Stimulated activated CD4-positive, alpha-beta T cell treated with anti-CD3 and anti-CD28 coated beads, Interleukin-1b, Interleukin-23, amount 100 ng/mL, for 4 hours (primary cell): ENCODE measurements at places on chromosomes 3 and 15.

GRCh38 chr3:194387926-194388418 is 11.1 kb downstream of the GP5 start:
- no peak for DNase-seq

GRCh38 chr3:124234852-124235252 is 242.9 kb upstream of the ROPN1 start:
- DNase-seq: no peak

DNA sequence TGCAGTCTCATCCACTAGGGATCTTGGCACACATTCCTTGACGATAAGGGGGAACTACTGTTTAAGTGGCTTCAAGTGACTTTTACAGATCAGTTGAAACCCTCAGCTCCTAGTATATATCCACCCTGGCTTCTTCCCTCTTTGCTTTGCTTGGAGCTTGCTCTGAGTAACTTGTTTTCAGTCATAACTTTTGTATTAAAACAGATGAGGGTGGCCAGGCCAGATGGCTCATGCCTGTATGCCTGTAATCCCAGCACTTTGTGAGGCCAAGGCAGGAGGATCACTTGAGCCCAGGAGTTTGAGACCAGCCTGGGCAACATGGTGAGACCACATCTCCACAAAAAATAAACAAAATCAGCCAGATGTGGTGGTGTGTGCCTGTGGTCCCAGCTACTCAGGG is 42.4 kb downstream of the EOMES start:
- DNase-seq: no peak

- DNase-seq: no peak
These were observed 81.8 kb downstream of the PLSCR2 start for GRCh38 chr3:146387566-146387965.

GRCh38 chr3:101074518-101074917 is 81.3 kb upstream of the ABI3BP start:
- DNase-seq: no peak

DNA sequence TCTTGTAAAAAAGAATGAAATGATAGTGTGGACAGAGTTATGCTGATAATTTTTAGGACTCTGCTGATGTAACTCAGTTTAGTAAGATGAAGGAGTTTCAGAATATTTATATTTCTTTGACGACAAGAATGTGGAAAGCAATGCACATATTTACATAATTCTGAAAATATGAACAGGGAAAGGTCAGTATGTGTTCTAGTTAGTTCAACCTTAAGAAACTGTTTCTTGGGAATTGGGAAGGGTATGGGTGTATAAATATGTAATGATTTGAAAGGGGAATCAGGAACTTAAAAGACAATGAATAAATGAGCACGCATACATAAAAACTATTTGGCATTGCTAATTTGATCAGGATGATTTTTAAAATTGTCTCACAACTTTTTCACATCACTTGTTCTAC is 1226.1 kb downstream of the SI start:
- no peak for DNase-seq

DNA sequence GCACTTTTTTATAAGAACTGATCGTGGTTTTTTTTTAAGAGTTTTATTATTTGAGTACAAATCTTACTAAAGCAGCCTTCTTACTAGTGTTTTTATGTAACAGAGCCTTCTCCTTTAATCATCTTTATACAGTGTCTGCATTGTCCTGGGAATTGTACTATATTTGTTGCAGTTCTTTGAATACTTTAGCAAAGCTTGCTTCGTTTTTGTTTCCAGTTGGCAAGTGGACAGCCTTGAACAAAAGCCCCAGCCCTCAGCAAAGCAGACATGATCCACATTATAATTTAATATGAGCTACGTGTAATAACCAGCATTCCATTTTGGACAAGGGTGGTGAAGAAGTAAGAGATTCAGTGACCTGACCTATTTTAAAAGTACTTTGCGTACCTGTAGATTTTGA is 112.2 kb upstream of the FLNB start:
- no peak for DNase-seq

DNA sequence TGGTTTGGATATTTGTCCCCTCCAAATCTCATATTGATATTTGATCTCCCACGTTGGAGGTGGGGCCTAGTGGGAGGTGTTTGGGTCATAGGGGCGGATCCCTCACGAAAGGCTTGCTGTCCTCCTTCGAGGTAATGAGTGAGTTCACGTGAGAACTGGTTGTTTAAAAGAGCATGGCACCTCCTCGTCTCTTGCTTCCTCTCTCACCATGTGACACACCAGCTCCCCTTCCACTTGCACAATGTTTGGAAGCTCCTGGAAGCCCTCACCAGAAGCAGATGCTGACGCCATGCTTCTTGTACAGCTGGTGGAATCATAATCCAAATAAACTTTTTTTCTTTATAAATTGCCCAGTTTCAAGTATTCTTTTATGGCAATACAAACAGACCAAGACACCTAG is 38.6 kb downstream of the RFTN1 start:
- DNase-seq: no peak

- DNase-seq: no peak
These were observed 199.6 kb upstream of the IL12A start for GRCh38 chr3:159789017-159789416.

GRCh38 chr15:23497710-23498111 is 50.7 kb upstream of the GOLGA6L2 start:
- DNase-seq: no peak
